ENCODE measurements at places on chromosomes 5 and 9.

DNA sequence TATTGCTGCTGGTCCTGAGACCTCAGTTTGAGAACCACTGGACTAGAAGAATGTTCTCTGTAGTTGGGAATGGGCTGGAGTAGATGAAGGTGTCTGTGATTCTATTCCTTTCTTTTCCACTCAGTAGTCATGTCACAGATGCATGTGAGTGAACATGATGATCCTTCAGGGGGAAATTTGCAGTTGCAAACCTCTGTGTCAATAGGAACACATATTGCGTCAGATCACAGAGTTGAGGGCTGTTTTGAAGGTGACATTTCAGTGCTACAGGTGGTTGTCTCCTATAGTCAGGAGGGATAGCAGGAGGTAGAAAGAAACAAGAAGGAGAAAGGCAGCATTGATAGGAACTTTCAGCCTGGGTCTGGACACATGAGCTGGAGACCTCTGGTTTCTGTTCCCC is 239.3 kb downstream of the ARHGEF28 start:
- no peak for DNase-seq

DNA sequence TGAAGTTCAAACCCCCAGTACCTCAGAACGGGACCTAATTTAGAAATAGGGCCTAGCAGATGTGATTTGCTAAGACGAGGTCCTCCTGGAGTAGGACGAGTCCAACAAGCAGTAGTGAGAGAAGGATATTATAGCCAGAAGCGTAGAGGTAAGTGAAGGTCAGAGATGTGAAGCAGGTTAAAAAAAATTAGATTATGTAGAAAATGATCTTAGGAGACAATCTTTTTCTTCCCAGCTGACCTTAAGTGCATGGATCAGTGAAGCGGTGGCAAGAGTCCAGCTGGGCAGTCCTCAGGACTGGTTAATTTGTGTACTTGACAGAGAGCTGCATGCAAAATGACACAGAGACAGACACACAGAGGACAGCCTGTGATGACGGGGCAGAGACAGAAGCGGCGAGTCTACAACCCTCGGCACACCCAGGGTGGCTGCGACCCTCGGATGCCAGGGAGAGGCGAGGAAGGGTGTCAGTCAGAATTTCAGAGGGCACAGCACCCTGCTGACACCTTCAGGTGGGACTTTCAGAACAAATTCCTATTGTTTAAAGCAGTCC is 131.4 kb upstream of the IRX4 start:
- DNase-seq, result no peak

DNA sequence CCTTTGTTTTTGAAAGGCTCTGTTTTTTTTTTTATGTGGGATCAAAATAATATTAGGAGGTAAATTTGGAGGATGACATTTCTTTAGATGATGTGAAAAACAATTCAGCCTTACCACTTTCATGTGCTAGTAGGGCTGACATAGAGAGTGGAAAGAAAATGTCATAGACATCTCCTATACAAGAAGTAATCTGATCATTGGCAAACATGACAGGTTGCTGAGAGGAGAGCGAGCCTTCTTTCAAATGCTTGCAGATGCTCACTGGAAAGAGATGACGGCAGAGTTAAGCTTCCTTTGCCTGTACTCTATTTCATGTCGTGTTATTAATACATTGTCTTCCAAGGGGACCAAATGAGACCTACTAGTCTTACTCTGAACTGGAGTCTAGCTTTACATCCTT is 160.1 kb upstream of the DAP start:
- DNase-seq, result no peak

DNA sequence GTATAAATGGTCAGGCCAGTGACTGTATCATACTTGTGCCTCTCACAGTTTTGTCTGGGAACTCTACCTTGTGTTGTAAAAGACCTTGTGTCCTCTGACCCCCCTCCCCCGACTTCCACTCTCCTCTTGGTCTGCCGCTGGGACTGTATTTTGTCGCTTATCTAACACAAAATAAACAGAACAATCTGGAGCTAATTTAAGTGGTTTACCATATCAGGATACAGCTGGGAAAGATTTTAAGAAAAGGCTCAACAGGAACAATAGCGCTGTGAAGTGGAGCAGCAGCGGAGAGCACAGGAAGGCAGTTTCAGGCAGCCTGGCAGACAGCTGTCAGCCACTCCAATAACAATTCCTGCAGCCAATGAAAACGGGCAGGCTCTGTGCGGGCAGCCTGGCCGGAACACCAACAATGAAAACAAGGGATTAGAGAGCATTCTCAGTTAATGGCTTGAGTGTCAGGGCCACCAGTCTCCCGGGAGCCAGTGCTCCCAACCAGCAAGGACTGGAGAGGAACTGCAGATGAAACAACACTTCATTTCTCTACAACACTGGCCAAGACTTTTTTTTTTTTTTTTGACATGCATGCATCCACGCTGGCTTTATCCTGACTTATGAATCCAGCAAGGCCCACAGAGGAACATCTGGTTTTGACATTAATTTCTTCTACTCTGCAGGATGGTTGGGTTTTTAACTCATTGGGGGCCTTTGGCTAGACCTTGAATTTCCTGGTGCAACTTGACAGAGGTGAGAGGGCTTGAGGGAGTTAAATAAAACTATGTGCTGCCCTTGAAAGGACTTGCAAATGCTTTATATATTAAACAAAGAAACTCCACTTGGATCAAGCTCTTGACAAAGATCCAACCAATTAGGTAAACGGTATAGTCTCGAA is 76.7 kb downstream of the ARSB start:
- DNase-seq, result no peak

DNA sequence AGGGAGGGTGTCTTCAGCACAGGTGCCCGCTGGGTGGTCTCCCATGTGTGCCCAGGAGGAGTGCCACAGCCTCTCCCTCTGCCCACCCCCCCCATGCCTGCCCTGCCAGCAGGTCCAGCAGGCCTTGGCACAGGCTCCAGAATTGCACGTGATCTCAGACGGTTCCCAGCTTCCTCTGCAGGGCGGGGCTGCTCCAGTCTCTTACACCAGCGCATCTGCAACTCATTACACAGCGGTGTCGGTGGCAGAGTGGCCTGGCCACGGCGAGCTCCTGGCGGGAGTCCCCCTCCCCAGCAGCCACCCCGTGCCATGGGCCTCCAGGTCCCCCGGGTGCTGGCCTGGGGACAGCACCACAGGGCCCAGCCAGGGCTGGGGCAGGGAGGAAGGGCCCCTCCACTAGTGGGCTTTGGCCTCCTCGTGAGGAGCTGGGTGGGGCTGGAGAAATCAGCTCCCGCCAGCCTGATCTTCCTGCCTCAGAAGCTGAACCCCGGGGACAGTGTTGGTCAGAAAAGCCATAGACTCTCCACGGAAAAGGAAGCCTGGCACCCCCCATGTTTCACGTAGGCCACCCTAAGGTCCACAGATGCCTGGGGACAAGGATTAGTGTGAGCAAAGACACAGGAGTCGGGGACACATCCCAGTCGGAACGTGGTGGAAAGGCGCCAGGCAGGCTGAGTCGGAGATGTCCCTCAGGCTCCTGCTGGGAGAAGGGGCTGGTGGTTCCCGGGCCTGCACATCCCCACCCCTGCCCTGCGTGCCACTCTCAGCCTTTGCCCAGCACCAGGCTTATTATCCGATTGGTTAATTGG is 40.2 kb downstream of the RXRA start:
- no peak for DNase-seq

DNA sequence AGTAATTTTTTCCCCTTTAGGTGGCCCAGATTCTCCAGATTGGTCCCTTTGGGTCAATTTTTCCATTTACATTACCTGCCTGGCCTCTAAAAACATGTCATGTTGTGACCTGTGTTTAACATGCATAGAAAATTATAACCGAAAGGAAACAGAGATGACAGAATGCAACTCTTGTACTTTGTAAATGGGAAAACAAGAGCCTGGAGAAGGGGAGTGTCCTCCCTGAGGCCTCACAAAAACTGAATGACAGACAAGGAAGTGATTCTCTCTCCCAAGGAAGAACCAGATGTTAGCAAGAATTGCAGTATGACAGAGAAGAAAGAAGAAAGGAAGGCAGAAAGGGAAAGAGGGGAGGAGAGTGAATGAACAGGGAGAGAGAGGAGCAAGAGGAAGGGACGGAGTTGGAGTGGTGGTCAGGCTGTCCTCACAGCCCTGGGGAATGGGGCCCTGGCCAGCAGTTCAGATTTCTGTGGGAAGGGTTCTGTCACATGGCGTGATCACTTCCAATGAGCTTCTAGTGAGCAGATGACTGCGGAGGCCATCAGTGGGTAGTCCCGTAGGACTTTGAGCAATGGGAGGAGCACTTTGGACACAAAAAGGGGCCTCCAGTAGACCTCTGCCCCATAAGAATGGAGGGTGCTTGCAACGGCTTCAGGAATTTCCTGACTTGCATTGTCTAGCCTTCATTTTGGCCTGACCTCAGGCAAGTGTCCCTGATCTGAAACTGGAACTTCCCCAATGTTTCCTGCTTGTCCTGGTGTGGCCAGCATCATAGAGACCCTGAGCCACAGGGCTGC is 31.6 kb downstream of the ABLIM3 start:
- DNase-seq, result no peak

GRCh38 chr9:20552874-20553557 is 69.3 kb downstream of the MLLT3 start:
- no peak for DNase-seq

DNA sequence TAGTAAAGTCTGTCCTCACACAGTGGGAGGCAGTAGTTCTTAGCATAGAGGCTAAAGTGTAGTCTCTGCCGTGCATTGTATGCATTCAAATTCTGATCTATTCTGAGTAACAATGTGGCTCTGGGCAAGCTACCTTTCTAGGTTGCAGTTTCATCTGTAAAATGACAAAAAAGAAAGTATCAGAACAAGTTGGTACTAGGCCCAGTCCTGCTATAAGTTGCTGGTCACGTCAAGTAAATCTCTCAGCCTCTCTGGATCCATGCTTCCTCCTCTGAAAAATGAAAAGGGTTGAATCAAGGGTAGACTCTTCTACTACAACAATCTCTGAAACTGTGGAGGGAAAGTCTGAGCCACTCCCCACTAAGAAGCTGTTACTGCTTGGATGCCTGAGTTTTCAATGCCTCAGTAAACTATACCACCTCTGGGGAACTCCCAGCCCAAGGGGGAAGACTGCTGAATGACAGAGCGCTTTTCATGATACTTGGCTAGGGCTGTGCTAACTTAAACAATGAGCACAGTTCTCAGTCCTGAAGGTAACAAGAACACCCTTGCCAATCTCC is 34.5 kb upstream of the SPARC start:
- no peak for DNase-seq

- no peak for DNase-seq
Measured at GRCh38 chr5:74762599-74762998, 4.3 kb downstream of the GFM2 start.

DNA sequence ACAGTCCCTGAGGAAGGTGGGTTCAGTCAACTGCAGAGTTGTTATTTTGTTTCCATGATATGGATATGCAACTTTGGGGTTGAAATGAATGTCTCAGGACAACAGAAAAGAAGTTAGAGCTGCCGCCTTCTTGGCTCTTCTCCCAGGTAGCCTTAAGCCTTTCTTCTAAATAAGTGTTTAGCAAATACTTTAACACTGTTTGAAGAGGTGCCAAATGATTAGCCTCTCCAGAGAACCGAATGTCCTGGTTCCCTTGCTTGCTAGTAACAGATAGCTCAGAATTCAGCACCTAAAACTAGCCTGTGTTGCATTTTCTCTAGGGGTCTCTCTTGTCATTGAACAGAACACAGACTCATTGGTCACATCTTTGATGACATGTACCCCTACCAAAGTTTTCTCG is 127.7 kb upstream of the PIK3R1 start:
- DNase-seq, result no peak

- DNase-seq, result no peak
Measured at GRCh38 chr9:95084254-95084934, 233.1 kb downstream of the FANCC start.

DNA sequence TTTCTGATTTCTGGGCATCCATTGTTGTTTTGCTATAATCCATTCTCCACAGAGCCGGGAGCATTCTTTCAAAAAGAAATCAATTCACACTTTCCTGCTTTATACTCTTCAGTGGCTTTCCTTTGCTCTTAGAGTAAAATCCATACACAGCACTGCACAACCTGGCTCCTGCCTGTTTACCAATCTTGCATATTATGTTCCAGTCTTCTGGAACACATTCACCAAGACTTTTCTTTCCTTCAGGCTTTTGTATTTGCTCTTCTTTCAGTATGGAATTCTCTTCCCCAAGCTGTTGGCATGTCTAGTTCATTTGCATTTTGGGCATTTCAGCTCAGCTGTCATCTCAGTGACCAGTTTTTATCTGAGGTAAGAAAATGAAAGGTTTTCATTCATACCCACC is 6.3 kb downstream of the RFESD start:
- no peak for DNase-seq

GRCh38 chr5:168438349-168438748 is 47.9 kb upstream of the RARS1 start:
- no peak for DNase-seq

GRCh38 chr5:175603987-175604739 is 53.7 kb upstream of the HRH2 start:
- no peak for DNase-seq

GRCh38 chr5:133892306-133892705 is 76.1 kb downstream of the C5orf15 start:
- no peak for DNase-seq

GRCh38 chr9:130235558-130236435 is 29.8 kb upstream of the HMCN2 start:
- peak; percentile 59 for DNase-seq

DNA sequence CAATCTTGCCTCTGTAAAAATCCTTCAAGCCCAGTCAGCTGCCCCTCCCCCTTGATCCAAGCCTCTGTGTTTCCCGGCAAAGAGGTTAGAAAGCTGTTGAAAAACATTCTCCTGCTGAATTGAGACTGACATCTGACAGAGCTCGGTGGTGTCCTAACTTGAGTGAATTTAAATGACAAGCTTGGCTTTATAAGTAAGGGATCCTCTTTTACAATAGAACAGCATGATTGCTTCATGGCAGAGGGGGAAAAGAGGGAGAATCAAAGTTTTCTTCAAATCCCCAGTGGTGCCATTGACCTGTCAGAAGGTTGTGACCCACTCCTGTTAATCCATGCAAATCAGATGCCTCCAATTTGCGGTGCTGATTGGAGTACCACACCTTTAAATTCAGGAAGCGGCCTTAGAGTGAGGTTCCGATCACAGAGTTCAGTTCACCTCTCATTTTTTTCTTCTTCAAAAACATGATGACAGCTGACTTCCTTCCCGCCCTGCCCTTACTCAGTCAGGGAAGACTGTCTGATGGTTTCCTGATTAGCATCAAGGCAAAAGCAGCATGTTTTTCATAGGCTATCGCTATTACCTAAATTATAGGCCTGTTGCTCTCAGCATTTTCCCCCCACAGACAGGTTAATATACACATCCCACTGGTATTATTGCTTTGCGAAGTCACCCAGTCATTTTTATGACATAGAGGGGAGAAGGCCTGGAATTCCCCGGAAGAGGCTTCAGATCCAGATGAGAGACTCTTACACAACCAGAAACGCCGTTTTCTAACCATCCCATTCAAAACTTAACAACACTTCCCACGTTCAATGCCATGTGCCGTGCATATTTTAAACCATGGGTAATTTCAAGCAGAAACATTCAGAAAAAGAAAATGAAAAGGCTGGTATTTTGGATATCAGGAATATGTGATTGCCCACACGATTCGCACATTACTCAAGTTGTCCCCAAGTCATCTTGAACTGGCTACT is 141.4 kb downstream of the EBF1 start:
- DNase-seq, result no peak
